Keratinocyte (primary cell): ENCODE measurements at places on chromosomes 7 and 10. TPM values are rescaled to one million over a fixed set of nuclear protein-coding genes. Genes with fewer than 3 reads are reported as not detected.
A peak's percentile ranks its signal among the peaks of the same experiment; 100 is the strongest.

DNA sequence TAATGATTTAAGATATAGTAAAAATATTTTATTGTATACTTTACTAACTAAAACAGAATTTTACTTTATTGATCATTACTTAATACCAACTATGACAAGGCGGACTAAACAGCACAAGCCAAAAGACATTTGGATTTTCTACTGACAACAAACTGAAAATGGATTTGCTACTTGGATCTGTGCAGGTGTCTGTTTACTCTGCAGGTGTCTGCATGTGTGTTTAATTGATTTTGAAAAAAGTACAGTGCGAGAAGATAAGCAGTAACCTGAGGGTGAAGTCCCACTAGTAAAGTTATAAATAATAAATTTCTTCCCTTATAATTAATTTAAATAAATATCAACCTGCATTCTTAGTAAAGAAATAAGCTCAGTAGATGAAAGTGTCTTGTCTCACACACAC is 696.8 kb upstream of the MBL2 start:
- H3K4me3 ChIP-seq = no peak overlapping the region
- H3K4me1 ChIP-seq = no peaks in the 10 kb centered on the region
- H3K27me3 ChIP-seq = no peaks in the 10 kb centered on the region
- DNase-seq = no peak

- DNase-seq = no peak
- no peaks in the 10 kb centered on the region for H3K36me3 ChIP-seq
- H3K4me1 ChIP-seq = no peaks in the 10 kb centered on the region
- H3K4me3 ChIP-seq = no peak overlapping the region
- no peak overlapping the region for H3K27ac ChIP-seq
Measured at GRCh38 chr7:137324796-137325696, 18.5 kb downstream of the PTN start.

GRCh38 chr7:101164071-101164840 is 1.1 kb downstream of the VGF start:
- DNase-seq = no peak
- H3K4me1 ChIP-seq = peaks cover 38% of the 10 kb centered on the region
- H3K4me3 ChIP-seq = peak overlapping the region; percentile 51
- H3K36me3 ChIP-seq = peaks cover 20% of the 10 kb centered on the region

The HABP2 gene
- polyA plus RNA-seq = not detected in 3 replicates
